T-helper 22 cell (primary cell): ENCODE measurements at places on chromosomes 3 and 15.

DNA sequence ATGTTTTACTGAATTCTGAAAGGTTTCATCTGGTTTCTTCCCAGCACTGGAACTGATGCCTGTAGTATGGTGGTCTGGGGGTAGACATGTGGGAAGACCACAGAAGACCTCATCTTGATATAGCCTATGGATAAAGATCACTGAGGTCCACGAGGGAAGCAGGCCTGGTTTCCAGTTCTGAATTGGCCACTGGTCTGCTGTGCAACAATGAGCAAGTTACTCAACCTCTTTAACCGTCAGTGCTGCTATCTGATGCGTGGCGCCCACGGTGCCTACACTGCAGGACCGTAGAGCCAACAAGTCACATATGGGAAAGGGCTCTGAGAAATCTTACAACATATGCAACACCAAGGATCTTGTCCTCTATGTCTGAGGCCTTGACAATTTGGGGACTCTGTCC lies 13.3 kb downstream of the TLE3 start:
- no peak for DNase-seq

GRCh38 chr15:78479650-78480049 lies 27.7 kb upstream of the HYKK start:
- DNase-seq: no peak

DNA sequence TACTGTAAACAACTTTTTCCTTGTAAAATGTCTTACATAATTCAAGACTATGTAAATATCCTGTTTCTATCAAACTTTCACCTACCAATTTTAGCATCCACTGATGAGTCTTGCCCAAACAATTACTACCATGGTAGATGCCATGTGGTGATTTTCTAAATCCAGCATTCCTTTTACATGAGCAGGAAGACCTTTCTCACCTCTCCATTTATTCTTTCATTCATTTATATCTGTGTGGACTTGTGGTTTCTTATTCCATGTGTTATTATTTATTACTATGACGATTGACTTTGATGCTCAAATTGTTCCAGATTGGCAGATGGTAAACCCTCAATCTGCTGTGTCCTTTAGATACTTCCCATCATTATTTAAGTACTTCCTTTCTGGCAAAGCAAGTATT lies 62.4 kb downstream of the IFT57 start:
- no peak for DNase-seq

- DNase-seq: no peak
Observed at GRCh38 chr3:130702985-130703384, 43.6 kb downstream of the PIK3R4 start.

- no peak for DNase-seq
Observed at GRCh38 chr3:134542287-134542958, 56.6 kb downstream of the CEP63 start.
